ENCODE measurements at places on chromosomes 1 and 21. TPM values are rescaled to one million over a fixed set of nuclear protein-coding genes. Genes with fewer than 3 reads are reported as not detected.

DNA sequence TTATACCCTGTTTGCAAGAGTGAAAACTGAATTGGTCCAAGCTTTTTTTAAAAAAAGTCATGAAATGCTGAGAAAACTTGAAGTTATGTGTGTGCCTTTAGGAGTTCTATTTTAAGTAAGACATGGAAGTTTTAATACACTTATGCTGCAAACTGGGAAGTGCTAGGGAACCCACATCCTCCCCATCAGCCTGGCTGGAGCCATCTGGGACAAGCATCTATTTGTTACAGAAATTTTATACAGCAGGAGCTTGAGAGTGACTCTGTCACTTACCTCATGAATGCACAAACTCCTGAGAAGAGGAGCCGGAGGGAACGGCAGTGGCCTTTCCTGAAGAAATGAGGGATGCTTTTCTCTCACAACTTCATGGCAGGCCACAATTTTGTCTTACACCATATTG lies 78.2 kb upstream of the SLC44A3 start:
- DNase-seq = no peak

- DNase-seq = no peak
These were observed 47.9 kb downstream of the GRIK3 start for GRCh38 chr1:36986241-36986985.

DNA sequence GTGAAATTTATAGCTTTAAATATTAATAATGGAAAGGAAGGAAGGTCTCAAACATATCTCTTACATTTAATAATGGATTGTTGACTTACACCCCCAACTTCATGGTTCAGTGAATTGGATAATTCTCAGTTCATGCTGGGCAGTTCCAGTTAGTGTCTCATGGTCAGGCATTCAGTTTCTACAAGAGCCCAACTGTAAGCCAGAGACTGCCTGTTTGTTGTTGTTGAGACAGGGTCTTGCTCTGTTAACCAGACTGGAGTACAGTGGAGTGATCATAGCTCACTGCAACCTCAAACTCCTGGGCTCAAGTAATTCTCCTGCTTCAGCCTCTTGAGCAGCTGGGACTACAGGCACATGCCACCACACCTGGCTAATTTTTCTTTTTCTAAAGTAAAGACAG lies 5.0 kb upstream of the DMAP1 start:
- no peak for DNase-seq

- DNase-seq = no peak
These were observed 3.2 kb downstream of the LBR start for GRCh38 chr1:225424562-225425200.

GRCh38 chr1:170301596-170301995 lies 155.8 kb downstream of the NTMT2 start:
- DNase-seq = no peak

- DNase-seq = peak; percentile 91
These were observed 10.6 kb downstream of the ID3 start for GRCh38 chr1:23548704-23549143.

DNA sequence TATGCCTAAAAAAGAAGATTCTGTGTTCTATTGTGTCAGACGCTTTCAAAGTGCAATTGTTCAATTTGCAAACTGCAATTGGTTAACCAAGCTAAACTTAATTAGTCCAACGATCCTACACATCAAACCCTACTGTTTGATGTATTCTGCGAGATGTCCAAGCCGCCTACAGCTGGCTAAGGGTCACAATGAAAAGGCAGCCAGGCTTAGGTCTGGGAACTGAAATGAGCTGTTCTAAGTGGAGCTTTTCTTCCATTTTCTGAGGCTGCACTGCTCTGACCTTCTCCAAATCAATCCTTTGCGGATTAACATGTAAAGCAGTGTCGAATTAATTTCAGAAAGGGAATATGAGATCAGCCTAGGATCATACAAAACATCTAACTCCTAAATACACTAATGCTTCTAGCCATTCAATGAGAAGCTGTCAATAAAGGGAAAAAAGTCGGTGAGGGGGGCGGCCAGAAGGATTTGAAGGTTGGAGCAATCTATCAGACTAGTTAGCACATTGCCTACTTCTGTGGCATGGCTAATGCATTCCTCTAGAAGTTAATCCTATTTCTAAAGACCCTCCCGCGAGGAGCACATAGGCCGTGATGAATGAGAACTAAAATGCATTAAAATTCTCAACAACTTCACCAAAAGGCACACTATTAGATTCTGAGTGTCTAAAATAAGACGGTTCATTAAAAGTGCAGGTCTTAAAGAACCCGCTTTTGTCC lies 119.0 kb downstream of the SIM2 start:
- DNase-seq = no peak

GRCh38 chr1:36088265-36088576 lies 471 bp upstream of the ADPRS start:
- DNase-seq = no peak

DNA sequence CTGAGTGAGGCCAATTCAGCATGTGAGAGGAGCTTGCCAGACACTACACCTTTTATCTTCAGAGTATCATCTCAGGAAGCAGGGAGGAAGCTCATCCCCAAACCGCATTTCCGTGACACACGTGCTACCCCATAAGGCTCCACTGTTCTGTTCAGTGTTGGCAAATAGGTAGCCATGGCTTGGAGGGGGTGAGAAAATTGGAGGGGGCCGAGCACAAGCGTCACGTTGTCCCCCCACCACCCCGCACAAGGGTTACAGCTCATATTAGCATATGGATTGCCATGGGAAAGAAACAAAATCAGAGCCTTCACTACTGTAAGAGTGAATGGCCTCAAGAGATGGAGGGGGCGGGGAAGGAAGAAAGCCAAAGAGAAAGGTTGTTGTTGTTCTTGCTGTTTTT lies 46.7 kb downstream of the OLIG1 start:
- DNase-seq = no peak

GRCh38 chr21:45293726-45294401 lies 6.2 kb upstream of the POFUT2 start:
- no peak for DNase-seq

GRCh38 chr1:230149751-230150584 lies 82.9 kb downstream of the GALNT2 start:
- no peak for DNase-seq

DNA sequence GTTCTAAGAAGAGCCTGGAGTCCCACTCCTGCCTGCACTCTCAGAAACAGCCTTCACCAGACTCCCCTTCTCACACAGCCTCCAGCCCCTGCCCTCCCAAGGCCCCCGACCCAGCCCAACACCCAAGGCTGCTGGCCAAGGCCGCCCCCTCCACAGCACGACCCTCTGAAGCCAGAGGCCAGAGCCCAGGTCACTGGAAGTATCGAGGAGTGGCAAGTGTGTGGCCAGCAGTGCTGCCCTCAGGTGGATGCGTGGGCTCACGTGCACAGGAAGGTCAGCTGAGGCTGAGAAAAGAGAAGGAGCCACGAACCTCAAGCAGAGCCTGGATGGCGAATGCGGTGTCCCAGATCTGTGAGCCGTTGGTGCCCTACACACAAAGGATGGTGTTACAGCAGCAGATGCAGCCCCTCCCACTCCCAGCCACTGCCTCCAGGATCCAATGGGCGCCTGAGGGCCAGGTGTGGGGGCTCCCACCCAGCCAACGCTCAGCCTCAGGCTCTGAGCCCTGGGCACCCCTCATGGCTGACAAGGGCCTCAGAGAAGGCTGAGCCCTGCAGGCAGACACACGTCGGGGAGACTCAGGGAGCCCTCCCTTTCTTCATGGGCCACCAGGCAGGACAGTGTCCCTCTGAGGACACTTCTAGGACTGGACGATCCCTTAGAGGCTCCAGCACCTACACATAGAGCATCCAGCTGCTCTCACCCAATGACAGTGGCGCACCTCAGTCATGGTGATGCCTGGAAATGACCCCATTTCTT lies 18.0 kb downstream of the LSS start:
- peak; percentile 48 for DNase-seq

DNA sequence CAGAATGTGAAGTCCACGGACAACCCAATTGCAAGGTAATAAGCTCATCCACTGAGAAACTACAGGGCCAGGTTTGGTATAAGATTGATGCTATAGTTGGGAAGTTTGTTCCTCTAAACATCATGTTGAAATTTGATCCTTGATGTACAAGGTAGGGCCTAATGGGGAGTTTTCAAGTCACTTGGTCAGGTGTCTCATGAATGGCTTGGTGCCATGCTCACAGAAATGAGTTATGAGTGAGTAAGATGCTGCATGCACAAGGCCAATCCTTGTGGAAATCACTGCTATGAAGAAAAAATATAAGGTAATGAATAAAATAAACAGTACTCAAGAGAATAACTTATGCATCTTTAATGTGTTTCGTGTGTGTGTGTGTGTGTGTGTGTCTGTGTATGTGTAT lies 1891.2 kb downstream of the NCAM2 start:
- DNase-seq = no peak

GRCh38 chr1:67274623-67275325 lies 32.9 kb upstream of the IL12RB2 start:
- no peak for DNase-seq

- no peak for DNase-seq
These were observed 101.1 kb downstream of the ZP4 start for GRCh38 chr1:237789619-237790018.

- no peak for DNase-seq
These were observed 30.6 kb upstream of the ADGRL4 start for GRCh38 chr1:79037085-79037484.

- no peak for DNase-seq
These were observed 124.6 kb downstream of the TGFBR3 start for GRCh38 chr1:91761295-91761721.

GRCh38 chr1:192615055-192615454 lies 20.9 kb upstream of the RGS13 start:
- no peak for DNase-seq

- DNase-seq = no peak
These were observed 85.2 kb downstream of the TM2D1 start for GRCh38 chr1:61639608-61640336.

DNA sequence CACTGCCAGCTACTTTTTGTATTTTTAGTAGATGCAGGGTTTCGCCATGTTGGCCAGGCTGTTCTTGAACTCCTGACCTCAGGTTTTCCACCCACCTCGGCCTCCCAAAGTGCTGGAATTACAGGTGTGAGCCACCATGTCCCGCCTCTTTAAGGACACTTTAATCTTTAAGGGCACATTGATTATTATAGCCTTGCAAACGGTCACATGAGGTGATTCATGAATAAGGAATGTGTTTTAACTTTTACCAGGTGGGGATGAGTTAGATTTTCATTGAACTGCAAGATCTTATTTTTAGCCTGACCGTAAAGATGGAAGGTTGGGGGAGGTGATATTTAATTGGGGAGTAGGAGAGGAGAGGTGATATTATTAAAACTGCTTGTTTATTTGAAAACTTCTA lies 61.9 kb downstream of the TBCE start:
- DNase-seq = no peak

DNA sequence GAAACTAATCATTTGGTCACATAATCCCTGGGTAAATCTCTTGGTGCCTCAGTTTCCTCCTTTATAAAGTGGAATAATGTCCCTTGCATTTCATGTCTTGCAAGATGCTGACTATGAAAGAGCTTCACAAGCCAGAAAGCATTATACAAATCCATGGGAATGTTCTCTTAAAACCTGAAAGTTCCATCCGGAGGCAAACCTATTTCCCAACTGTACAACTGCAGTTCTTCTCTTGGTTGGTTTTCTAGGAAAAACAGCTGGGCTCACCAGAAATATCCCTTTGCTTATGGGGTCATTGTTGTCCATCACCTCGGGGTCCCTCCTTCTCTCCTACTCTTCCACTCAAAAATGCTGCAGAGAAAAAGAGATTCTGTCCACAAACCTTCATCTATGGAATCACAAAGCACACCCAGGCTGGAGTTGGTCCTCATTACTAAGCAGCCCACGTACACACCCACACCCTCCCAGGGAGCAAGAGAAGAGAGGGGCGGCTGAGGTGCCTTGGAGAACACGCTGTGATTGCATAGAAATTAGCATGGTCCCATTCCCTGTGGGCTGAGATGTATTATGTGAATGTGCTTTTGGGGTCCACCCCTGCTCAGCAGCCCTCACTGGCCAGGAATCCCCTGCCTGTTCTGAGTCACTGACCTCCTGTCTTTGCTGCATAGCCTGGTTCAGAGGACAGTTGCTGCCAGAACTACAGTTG lies 5.0 kb upstream of the PLXNA2 start:
- no peak for DNase-seq

GRCh38 chr1:63622849-63623566 lies 29.8 kb downstream of the PGM1 start:
- DNase-seq = no peak

DNA sequence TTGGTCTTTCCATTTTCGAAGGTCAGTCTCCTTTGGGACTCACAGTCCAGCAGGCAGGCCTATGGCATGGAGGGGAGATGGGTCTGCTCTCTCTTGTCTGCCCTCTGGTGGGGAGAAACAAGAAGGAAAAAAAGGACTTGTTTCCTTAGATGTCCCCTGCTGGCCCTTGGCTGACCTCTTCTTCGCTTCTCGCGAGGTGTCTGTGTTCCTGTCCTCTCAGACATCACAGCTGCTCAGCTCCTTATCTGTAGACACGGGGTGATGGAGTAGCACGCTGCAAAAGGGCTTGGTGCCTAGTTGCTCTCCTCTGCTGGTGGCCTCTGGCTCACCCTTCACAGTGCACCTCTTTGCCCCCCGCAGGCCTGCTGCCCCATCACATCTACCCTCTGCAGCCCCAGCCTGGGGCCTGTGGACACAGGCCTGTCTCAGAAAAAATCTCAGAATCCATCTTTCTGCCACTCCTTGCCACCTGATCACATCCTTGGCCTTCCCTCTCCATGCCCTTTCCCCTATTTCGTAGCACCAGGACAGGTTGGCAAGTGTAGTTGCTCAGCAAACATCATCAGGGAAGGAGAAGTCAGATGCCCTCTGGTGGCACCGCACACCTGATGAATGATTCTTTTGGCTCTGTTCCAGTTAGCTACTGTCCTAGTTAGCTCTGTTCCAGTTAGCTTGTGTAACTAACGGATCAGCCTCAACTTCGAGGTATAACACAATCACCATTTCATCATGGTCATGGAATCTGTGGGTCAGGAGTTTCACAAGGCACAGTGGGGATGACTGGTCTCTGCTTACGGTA lies 18.7 kb upstream of the AK2 start:
- DNase-seq = peak; percentile 89

DNA sequence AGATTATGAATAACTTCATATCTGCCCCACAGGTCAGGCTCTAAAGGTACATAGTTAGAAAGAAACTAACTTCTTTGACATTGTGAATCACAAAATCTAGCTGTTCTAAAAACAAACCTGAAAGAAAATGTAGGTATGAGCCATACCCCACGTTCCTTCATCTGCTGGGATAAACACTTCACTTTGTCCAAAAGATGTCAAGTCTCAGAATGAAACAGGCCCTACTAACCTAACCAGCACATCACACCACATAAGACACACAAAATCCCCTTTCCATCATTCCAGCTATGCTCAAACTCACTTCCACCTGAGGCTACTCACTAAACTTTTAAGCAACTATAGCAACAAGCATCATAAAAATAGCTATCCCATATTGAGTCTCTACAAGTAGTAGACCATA lies 65.2 kb upstream of the GJA5 start:
- no peak for DNase-seq

ELAVL4 gene
- 0.19 TPM for total RNA-seq

ERICH3 gene
- 0.19 TPM for total RNA-seq

MEX3A gene
- total RNA-seq = 0.23 TPM

SELENBP1 gene
- total RNA-seq = 14.9 TPM

ZNF684 gene
- 4.8 TPM for total RNA-seq

KLF17 gene
- 0.32 TPM for total RNA-seq

FCGR3B gene
- 9.3 TPM for total RNA-seq

SPOCD1 gene
- total RNA-seq = 23.0 TPM

PLCH2 gene
- total RNA-seq = 0.33 TPM

LIPI gene
- total RNA-seq = not detected

GPR37L1 gene
- total RNA-seq = 0.09 TPM

LDLRAD1 gene
- not detected for total RNA-seq

COL9A2 gene
- 0.67 TPM for total RNA-seq
